Muscle of leg (tissue), 16 donors: ENCODE measurements at places on chromosomes 3 and 15. TPM values are rescaled to one million over a fixed set of nuclear protein-coding genes. Genes with fewer than 3 reads are reported as not detected.
A peak's percentile ranks its signal among the peaks of the same experiment; 100 is the strongest.

SST gene
- 0.27 TPM for polyA plus RNA-seq

- DNase-seq, result peak; percentile 52
- no peaks in the 10 kb centered on the region for H3K4me1 ChIP-seq
- no peak overlapping the region for H3K27ac ChIP-seq
- no peaks in the 10 kb centered on the region for H3K27me3 ChIP-seq
- no peaks in the 10 kb centered on the region for H3K36me3 ChIP-seq
These were observed 338.2 kb upstream of the SLCO3A1 start for GRCh38 chr15:91515188-91515754.

TEX264 gene
- 24.7 TPM for polyA plus RNA-seq

CDHR4 gene
- 0.15 TPM for polyA plus RNA-seq

DNA sequence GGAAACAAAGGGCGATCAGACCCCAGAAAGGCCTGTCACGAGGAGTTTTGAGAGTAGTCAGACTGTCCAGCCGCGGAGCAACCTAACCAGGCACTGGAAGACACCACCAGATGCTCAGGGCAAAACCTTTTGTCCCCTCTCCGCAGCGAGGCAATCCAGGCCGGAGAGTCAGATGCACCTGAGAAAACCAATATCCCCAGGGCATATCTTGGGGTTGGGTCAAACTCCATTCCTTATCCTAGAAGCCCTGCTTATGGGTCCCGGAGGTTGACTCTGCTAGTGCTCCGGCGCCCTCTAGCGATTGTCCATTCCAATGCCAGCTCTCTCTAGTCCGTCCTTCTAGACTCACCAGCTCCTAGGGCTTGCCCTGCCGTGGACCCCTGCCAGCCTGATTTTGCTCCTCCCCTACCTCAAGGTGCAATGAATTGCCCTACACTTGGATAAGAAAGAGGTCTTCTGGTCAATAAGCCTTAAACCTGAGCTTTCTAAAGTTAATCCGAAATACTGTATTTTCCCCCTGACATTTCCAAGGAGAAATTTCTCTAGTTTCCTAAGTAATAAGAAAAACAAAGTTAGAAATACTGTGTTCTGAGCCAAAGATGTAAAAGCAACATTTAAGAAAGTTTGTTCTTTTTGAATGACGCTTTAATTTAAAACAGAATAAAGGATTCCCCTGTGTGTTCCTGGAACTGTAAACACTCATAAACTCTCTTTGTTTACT is 5.5 kb downstream of the CPNE4 start:
- peaks cover 4% of the 10 kb centered on the region for H3K4me1 ChIP-seq
- DNase-seq, result peak; percentile 76
- peaks cover 14% of the 10 kb centered on the region for H3K27me3 ChIP-seq
- no peak overlapping the region for H3K27ac ChIP-seq
- no peaks in the 10 kb centered on the region for H3K36me3 ChIP-seq

GRCh38 chr3:88057630-88058305 is 1.0 kb downstream of the CGGBP1 start:
- DNase-seq, result peak; percentile 57
- H3K36me3 ChIP-seq, result peaks cover 8% of the 10 kb centered on the region
- peak overlapping the region; percentile 99 for H3K27ac ChIP-seq
- no peaks in the 10 kb centered on the region for H3K27me3 ChIP-seq

GRCh38 chr3:143471705-143472104 is 352.1 kb downstream of the CHST2 start:
- no peaks in the 10 kb centered on the region for H3K4me1 ChIP-seq
- no peak overlapping the region for H3K4me3 ChIP-seq
- H3K36me3 ChIP-seq, result no peaks in the 10 kb centered on the region
- H3K27ac ChIP-seq, result no peak overlapping the region
- H3K27me3 ChIP-seq, result no peaks in the 10 kb centered on the region

APOD gene
- 31.2 TPM for polyA plus RNA-seq
